NAMALWA (cell line): ENCODE measurements at places on chromosomes 3 and 15.

DNA sequence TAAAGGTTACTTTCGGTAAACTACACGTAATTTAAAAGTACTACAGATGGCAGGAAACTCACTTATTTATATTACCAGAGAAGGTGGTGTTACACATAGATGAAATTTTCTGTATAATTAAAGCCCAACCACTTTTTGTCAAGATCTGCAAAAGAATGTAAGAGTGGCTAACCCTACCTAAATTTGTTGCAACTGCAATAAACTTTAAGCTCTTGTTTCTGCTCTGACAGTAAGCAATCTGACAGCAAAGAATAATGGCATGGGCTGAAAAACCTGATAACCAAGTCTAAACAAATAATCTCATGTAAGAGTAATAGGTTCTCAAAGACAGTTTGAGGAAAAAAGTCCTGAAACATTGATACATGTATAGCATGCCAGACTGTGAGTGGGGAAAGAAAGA, 897.3 kb downstream of the TUSC7 start:
- DNase-seq, result no peak

DNA sequence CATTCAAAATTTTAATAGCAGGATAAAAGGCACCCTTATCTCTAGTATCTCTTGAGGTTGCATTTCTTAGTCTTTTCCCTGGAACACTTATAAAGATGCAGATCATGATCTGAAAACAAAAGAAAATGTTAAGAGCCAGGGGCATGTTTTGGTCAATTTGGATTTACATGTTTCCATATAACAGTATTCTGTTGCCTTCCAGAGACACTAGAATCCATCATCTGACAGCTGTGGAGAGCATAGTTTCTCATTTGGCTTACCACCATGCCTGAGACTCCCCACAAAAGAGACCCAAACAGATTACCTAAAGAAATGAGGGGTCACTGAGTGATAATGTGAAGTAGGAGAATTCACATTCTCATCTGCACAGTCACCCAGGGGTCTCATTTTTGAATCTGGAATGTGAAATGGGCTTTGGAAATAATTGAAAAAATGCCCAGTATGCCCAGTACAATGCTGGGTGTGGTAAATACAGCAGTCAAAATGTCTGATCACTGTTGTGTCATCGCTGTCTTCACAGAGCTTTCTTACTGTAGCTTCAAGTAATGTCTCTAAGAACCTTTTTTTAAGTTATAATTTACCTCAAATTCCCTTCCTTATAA, 79.9 kb upstream of the ZBTB20 start:
- no peak for DNase-seq

DNA sequence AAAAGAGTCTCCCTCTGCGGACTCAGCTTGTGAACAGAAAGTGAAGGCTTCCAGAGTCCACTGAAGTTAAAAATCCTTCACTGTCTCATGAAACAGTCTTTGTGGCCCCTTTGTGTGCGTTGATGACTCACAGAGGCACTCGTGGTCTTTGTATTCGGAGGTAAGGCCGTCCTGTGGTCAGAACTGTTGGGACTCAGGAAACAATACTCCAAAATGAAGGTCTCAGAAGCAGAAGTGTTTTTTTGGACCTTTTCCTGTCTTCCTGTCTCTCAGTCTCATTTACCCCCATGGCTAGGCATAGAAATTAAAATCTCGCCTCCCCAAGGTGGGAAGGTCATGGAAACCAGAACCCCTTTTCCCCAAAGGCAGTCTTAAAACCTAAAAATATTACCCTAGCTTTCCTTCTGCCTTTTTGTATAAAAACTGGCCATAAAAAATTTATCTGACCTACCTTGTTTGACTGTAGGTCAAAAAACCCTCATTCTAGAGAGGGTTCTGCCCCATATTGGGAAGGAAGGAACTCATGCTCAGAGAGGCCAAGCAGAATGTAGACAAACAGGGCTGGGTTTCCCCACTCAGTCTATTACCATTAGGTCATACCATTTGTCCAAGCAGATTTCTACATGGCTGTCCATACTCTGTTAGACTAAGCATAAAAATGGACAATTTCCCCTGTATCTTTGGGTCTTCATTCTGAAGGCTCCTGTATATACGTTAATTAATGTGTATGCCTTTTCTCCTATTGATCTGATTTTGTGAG, 19.1 kb upstream of the EPB42 start:
- DNase-seq, result no peak

DNA sequence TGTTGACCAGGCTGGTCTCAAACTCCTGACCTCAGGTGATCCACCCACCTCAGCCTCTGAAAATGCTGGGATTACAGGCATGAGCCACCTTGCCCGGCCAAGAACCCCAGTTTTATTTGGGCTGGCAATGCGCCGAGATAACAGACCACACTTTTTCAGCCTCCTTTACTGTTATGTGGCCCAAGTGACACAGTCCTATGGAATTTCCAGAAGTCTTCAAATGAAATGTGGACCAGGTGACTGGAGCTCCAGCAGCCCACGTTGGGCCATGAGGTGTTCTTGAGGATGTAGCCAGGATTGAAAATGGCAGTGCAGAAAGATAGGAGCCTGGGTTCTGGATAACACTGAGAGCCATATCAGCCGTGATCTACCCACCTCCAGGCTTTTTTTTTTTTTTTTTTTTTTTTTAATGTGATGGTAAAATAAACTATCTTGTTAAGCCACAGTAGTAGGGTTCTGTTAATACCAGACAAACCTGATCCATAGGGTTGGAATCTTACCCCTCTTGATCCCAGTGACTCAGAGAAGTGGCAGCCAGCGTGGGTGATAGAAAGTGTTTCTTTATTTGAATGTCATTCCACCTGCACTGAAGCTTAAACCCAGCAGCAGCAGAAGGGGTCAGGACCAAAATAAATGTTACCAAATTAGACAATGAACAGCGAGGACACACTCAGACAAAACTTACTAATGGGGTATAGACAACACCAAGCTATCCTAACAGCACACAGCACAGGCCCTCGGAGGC, 55.6 kb downstream of the LHFPL4 start:
- no peak for DNase-seq

GRCh38 chr15:66505818-66506217, 692 bp downstream of the ZWILCH start:
- DNase-seq, result no peak

DNA sequence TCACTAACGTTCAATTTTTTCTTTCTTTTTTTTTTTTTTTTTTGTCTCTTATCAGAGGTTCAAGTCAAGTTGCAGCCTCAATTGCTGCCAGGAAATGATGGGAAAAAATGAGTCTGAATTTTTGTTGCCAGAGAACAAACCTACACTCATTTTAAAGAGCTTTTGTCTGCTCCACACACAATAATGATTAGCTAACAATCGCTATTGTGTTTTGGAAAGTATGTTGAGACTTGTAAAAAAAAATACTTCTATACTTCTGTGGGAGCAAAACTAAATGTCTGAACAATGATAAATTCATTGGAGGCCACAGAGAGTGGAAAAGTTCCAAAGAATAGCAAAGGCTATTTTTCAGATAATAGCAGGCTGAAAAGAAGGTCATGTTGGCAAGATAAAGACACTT, 176.3 kb upstream of the LMCD1 start:
- no peak for DNase-seq

GRCh38 chr3:136932978-136933772, 24.6 kb upstream of the IL20RB start:
- no peak for DNase-seq

- DNase-seq, result peak; percentile 58
These were observed 58.9 kb downstream of the LINGO1 start for GRCh38 chr15:77573802-77574201.

DNA sequence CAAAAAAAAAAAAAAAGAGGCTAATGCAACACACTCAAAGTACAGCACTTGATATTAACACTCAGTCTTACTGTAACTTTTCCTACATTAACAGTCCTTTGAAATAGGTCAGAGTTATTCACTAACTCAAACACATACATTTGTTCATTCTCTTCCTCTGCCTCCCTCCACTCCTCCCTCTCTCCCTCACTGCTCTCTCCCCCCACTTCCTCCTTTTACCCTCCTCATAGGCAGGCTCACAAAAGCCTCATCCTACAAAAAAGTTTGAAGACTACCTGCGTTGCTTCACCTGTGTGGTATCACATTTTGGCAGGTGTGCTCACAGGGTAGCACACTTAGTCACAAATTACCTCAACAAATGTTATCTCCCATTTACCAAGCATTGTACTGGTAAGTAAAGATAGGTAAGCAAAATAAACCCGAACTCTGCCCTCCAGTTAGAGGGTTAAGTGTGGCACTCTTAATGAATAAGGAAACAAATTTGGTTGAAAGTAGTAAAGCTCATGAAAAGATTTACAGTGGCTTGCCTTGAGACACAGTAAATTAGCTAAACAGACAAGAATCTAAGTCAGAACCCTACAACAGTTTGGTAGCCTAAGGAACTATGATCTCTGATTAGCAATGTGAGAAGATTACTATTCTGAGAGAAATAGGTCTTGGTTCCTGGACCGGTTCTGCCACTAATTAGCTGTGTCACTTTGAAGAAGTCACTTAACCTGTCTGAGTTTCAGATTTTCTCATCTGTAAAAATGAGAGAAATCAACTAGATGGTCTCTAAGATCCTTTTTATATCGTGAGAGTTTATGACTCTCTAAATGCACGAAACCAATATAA, 151.0 kb upstream of the MLF1 start:
- no peak for DNase-seq

DNA sequence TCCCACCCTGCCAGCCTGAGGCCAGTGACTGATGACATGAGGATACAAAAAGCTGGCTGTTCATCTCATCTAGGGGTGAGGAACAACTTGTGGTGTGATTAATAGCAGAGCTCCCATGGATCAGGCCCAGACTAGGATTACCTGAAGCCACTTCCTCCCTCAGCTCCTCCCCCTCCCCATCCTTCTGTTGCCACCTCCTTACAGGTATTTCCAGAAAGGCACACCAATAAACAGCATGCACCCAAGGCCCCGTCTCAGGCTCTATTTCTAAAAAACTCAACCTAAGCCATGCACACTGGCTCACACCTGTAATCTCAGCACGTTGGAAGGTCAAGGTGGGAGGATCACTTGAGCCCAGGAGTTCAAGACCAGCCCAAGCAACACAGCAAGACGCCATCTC, 54.1 kb downstream of the SRGAP3 start:
- no peak for DNase-seq

- DNase-seq, result peak; percentile 56
These were observed 6.5 kb downstream of the CSRNP1 start for GRCh38 chr3:39146611-39147591.

DNA sequence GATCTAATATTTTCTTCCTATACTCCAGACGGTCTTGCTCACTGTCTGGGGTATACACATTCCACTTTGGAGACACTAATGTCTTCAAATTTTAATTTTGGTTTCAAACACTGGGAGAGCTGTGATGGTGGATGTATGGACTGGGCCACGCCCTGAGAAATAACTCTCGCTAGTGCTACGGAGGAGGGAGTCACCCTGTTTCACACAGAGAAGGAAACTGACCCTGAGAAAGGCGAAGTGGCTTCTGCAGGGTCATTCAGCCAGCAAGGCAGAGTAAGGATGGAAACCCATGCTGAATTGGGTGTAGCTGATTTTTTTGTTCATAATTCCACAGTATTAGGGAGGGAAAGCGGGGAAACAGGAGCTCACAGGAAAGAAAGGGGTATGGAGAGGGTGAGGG, 8.6 kb upstream of the SKIC8 start:
- no peak for DNase-seq

DNA sequence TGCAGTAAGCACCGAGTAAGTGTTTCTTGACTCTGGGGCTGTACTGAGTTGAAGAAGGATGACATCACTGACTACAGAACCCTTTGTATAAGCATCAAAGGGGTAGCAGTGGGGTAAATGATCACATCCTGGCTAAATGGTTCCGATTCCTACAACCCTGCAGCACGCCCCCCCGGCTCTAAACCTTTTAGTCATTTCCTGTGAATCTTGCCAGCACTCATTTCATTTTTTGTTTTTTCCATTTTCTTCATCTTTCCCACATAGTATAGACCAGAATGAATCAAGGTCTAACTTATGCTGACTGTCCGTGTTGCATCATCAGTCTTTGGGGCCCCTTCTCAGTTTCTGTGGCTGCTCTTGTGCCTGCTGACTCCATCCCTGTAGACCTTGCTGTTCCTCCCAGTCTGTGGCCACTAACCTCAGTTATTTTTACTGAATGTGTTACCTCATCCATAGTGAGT, 383.1 kb upstream of the TPRG1 start:
- no peak for DNase-seq

- DNase-seq, result no peak
These were observed 169.4 kb downstream of the CHST2 start for GRCh38 chr3:143288944-143289343.

DNA sequence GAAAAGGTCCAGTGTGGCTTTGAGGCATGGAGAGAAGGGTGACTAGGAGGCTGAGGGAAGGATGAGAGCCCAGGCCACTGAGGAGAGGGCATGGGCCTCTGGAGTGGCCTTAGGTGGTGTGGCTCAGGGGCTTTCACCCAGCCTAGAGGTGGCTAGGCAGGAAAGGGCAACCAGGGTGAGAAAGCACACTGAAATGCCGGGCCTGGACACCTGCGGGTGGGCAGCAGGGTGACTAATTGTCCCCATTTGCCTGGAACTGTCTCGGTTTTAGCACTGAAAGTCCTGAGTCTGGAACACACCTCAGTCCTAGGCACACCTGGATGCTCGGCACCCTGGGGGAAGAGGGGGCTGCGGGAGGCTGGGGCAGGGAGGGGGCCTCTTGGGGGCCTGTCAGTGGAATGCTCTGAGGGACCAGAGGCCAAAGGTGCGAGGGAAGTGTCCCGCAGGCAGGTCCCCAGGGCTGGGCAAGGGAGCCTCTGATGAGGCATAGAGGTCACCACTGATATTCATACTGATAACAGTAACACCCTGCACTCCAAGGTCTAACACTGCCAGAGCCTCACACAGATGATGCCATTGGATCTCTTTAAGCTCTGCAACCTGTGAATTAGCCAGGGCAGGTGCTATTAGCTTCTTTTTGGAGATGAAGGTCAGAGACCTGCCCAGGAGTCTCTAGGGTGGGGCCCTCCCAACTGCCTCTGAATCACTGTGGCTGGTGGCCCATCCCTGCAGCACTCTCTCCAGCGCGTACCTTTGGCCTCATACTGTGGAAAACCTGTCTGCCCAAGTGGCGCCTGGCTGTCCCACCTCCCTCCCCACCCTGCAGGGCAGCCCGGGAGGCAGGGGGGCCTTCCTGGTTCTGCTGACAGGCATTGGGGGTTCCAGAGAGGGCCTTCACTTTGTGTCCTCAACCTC, 3.0 kb upstream of the PHGR1 start:
- no peak for DNase-seq

DNA sequence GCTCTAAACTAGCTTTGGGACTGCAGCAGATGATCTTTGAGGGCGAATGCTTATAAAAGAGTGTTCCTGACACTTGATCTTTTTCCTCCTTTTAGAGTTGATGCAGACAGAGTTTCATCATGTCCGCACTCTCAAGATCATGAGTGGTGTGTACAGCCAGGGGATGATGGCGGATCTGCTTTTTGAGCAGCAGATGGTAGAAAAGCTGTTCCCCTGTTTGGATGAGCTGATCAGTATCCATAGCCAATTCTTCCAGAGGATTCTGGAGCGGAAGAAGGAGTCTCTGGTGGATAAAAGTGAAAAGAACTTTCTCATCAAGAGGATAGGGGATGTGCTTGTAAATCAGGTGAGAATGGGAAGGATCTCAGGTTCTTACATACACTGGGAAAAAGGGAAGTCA, 75.7 kb downstream of the KLHL25 start:
- no peak for DNase-seq

GRCh38 chr3:15271785-15272381, 60.5 kb downstream of the SH3BP5 start:
- DNase-seq, result no peak

GRCh38 chr15:58529041-58529440, 97.2 kb downstream of the LIPC start:
- no peak for DNase-seq
